ENCODE measurements at places on chromosomes 5 and 9.
A peak's percentile ranks its signal among the peaks of the same experiment; 100 is the strongest.

DNA sequence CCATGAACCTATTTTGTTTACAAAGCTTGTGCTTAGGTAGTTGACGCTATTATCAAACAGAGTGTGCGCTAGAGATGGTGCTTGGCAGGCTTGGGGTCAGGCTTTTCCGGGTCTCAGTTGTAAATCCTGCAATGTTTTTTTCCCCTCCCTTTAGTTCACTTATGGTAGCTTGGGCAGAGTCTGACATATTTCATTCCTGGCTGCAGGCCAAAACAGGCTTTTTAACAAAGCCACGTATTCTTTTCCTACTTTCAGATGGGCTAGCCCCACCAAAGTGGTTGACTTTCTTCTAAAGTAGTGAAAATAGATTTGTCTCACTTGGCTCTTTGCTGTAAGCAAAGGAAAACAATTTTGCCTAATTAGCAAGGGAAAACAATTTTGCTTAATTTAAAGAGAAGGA lies 58.0 kb upstream of the FBN2 start:
- no peak for DNase-seq

DNA sequence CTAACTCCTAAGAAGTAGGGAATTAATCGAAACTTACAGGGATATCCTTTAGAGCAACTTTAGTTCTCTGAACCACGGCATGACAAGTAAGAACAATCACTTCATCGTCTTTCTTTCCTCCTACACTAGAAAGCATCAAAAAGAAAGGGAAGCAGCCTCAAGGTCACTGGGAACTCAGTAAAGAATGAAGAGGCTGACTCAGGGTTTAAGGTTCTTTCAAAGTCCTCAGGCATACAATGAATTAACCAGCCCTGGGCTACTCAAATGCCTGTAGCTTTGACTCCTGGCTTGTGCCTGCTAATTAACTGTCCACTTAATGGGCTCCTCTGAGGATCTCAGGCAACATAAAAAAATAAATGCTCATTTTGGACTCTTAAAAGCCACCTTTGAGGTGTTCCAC lies 102.0 kb downstream of the TRIM32 start:
- no peak for DNase-seq

DNA sequence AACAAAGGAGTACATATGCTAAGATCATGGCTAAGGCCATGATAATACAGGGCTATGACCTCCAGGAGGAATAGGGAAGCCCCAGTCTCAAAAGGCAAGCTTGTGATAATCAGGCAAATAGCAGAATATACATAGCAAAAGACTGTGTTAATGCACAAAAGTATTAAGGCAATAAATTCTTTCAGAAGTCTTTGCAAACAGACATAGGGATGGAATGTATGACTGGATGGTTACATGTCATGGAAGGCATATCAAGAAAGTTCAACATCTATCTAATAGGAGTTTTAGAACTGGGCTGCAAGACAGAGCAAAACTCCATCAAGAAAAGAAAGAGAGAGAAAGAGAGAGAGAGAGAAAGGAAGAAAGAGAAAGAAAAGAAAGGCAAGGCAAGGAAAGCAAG lies 264.5 kb upstream of the CDH6 start:
- no peak for DNase-seq

- no peak for DNase-seq
These were observed 5.9 kb upstream of the CSF1R start for GRCh38 chr5:150092159-150092787.

DNA sequence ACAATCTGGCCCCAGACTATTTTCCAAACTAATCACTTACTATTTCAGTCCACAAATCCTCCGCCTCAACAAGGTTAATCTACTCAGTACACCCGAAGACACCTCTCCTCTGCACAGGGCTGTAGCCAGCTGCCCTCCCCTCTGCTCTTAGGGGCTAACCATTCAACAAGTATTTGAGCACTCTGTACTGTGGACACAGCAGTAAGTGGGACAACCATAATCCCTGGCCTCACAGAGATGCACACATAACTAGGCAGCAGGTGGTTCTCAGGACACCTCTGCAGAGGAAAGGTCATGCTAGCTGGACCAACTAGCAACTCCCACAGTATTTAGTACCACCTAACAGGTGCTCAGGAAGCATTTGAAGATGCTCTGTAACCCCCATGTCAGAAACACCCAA lies 5.5 kb downstream of the CAMSAP1 start:
- no peak for DNase-seq

DNA sequence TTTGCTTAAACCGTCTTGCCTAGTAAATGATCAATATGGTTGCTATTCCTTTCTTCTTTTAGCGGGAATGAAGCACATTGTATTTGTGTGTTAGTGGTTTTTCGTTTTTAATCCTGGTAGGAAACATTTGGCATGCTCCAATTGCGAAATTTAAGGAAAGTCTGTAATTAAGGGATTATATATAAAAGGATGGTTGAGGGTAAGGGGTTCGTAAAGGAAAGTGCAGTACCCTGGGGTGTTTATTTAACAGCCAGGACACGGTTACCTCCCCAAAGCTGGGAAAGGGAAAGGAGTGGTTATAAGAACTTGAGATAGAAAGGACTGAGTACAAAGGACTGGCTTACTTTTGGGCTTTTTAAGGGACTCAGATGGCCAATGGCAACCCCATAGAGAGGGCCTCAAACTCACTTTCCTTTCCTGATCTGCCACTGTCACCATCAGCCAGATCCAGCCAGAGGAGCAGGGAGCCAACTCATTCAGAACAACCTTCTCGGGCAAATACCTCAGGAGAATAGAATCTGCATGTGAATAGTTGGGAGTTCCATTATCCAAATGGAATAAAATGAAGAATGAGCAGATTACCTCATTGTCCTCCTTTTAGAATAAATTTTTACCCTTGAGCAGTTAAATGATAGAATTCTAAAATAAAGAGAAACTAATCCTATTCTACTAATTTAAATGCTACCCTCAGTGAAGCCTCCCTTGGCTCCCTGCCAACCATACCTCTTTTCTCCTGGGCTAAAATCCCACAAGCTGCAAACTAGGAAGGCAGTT lies 117.7 kb downstream of the SNCAIP start:
- DNase-seq: no peak

DNA sequence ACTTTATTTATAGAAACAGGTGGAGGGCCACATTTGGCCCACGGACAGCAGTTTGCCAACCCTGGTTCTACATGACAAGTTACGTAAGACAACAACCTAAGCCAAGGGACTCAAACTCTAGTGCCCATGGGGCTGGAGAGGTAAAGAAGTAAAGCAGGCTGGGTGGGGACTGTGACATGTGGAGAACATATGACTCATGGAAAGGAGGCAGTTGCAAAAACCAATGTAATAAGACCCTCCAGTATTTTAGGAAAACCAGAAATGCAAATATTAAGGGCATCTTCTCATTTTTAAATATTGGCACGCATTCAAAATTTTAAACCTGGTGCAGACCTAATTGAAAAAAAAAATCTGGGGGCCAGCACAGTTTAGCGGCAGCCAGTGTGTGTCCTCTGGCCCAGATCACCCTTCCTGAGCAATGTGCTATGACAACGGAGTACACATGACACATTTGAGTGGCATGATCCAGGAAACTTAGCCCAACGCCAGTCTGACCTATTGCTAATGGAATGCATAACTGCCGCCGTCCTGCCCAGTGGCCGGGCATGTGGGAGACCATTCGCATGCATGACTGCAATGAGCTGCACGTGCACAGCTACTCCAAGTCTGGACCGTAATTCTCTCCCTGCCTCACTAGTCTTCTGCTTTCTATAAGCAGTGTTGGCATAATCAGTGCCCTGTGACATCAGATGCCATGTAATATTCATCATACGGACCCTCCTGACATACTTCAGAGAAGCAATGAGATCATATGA lies 97.2 kb downstream of the SH3TC2 start:
- peak; percentile 56 for DNase-seq

GRCh38 chr5:69484891-69485290 lies 7.7 kb upstream of the OCLN start:
- DNase-seq: no peak

- no peak for DNase-seq
These were observed 52.1 kb upstream of the NFIB start for GRCh38 chr9:14366076-14366475.

DNA sequence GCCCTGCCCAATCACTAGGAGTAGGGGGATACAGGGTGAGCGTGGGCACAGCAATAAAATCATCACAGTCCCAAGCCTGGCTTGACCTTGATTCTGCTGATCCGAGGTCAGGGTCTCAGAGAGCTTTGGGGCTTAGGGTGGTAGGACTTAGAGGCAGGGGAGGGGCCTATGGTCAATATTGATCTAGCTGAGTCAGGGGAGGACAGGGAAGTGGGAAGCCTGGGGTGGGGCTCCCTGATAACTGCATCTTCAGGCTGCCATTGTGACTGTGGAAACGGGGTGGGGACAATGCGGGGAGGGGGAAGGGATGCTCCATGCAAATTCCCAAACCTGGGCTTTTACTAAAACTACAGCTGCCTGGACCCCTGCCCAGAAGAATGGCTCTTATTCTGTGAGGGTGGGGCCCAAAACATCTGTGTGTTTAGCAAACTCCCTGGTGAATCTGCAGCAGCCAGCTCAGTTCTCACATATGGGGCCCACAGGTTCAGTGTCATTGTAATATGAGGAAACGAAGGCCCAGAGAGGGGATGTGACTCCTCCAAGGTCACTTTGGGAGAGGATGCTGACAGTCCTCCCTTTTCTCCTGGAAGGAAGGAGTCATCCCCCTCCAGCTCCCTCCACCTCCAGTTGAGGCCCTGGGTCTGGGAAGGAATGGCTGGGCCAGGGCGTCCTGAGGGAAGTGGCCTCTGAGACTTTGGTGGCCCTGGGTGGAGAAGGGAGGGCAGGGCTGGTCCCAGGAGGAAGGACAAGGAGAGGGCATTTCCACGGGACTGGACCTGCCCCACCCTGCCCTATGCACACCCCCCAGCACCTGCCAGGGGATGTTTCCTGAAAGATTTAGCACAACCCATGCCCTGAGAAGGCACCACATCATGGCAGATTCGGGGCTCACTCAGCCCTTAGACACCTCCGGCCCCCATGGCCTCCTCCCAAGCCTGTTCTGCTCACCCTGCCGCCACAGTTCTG lies 26.4 kb downstream of the SLC6A7 start:
- no peak for DNase-seq

DNA sequence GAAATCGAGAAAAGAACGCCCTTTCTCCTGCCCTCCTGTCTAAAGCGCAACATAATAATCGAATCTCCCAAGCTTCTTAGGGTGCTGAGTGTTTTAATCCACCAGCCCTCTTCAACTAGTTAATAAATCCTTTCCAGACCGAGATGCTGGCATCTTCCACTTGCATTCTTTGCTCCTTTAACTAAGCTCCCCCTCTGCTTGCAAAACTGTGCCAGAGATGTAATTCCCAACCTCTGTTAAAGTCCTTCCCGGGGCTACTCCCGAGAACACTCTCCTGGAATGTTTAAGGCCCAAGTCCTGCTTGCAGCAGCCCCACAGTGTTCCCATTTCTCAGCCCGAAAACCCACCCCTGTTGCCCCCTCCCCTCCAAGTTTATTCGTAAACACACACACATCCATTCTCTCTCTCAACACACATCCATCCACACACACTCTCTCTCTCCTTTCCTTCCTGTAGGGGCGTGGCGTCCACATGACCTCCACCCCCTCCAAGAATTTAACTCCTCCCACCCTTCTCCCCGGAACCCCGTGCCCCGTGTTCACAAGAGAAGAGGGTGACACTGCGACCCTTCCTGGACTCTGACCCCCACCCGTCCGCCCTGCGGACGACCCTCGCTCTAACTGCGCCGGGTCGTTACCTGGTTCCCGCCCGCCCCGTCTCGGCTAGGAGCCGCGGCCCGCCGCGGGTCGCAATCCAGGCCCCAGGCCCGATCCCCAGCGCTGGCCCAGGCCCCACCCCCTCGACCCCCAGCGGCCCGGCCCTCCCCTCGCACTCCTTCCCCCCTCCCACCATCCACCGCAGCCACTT lies 7.0 kb upstream of the MGAT1 start:
- DNase-seq: peak; percentile 94

- no peak for DNase-seq
These were observed 71.8 kb downstream of the PRR16 start for GRCh38 chr5:120535900-120536299.

- no peak for DNase-seq
These were observed 189.5 kb upstream of the PPP1R26 start for GRCh38 chr9:135290086-135290485.

GRCh38 chr5:19770396-19770795 lies 217.6 kb downstream of the CDH18 start:
- no peak for DNase-seq
